NCI-H1436 treated with DMSO at 0.1 percent for 48 hours (cell line): ENCODE measurements at places on chromosomes 11 and 22.

- no peak for DNase-seq
Measured at GRCh38 chr11:10540546-10540914, 457 bp downstream of the RNF141 start.

- DNase-seq: no peak
Measured at GRCh38 chr11:122652495-122652894, 3.0 kb upstream of the UBASH3B start.

GRCh38 chr11:47234669-47235100, 13.9 kb downstream of the ACP2 start:
- no peak for DNase-seq

DNA sequence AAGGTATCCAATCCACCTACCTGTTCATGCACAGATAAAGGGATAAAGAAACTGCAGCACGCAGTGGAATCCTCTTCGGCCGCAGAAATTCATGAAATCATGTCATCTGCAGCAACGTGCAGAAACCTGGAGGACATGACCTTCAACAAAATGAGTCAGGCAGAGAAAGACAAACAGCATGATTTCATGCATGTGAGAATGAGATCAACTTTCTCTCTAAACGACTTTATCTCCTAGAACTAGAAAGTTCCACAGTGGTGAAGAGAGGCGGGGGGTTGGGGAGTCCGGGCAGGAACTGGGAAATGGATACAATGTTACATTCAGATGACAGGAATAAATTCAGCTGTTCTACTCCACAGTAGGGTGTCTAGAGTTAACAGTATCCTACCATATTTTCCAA, 9.9 kb downstream of the RGL4 start:
- DNase-seq: no peak

DNA sequence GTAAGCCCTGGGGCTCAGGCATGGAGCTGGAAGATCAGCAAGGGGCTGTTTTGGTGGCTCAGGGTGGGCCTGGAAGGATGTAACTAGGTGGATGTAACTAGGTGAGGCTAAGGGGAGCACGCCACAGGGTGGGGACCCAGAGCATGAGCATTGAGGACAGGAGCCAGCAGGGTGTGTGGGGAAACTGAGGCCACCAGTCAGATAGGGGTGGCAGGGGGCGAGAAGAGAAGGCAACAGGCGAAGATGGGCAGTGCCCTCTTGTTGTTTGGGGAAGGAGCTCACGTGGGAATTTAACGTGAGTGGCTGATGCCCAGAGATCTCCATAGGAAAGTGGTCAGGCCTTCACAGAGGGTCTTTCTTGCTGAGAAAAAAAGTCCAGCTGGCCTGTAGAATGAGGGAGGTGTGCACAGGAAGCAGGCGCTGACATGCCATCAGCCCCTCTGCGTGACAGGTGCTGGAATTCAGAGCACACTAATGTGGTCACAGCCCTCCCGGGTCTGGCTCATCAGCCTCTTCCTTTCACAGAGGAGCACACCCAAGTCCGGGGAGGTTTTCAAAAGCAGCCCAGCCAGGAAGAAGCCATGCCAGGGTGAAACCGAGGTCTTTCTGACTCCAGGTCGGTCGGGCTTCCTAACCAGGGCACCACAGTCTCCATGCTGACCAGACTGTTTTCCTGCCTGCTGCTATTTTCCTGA, 54.6 kb upstream of the PAX6 start:
- no peak for DNase-seq

DNA sequence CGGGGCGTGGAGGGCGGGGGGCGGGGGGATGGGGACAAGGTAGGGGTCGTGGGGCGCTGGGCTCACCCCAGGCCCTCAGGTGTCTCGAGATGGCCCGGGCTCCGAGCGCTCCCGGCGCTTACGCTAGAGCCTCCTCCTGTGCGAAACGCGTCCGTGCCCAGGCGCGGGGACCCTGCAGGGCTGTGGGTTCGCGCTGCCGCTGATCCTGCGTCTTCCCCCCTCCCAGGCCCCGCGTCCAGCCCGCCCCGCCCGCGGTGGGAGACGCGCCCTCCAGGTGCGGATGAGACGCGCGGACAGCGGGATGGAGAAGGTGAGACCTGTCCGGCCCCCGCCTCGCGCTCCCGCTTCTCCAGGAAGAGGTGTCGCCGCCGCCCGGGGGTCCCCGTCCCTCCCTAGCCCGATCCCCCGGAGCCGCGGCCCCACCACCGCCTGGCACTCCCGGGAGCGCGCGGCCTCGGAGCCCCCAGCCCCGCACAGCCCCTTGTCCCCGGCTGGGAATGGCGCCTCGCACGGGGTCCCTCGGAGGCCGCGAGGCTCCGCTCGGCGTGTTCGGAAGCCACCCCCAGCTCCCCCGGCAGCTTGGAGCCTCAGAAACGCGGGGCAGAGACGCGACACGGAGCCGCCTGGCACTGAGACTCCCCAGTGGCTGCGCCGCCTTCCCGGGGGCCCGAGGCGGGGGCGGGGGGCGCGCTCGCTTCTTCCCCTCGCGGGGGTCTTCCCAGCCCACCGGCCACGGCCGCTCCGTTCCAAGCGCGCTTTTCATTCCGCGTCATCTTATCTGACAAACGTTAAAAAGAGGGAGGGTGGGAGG, 27.6 kb upstream of the TOLLIP start:
- DNase-seq: no peak

DNA sequence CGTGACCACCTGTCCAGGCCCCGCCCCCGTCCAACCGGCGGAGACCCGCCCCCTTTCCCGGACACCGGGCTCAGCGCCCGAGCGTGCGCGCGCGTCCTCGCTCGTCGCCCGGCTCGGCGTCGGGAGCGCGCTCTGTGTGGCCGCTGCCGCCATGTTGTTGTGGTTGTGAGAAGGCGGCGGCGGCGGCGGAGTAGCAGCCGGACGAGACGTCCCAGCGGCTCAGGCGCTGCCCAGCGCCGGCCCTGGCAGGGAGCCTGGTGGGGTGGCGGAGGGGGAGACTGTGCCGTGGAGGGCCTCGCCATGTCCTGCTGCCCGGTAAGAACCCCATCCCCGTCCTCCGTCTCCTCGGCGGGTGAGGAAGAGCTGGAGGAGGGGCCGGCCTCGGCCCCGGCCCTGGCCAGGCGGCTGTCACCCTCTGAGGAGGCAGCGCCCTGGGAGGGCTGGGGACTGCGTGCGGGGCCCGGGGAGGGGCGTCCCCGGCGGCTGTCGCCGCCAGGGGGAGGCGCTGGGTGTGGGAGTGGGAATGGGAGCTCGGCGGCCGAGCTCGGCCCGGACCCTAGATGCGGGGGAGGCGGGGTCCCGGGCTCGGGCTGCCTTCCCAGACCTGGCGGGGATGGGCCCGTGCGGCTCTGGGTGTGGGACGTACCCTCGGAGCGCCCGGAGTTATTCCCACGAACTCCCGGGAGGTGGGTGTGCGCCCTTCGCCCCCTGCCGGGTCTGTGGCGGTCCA, at the start of gene MTMR3:
TSS of gene MTMR3 (plus strand) at position 130 of the 730 bp plus-strand sequence. CDS start 87,886 bp downstream, outside the sequence.
- no peak for DNase-seq

GRCh38 chr11:133339495-133340140, 192.7 kb downstream of the OPCML start:
- no peak for DNase-seq

DNA sequence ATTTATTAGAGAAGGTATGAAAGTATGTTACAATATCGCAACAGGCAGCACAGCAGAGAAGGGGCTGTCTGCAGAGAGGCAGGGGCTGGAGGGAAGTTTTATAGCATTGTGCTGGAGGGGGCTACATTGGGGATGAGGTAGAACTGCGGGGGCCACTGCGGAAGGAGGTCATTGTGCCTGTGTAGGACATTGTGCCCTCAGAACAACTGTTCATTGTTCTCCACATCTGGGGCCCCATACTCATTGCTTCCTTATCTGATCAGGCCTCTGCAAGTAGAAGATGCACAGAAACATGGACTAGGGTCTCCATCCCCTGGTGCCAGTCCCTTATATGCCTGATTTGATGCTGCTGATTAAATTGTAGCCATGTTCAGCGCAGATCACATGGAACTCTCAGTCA, 12.1 kb downstream of the NADSYN1 start:
- no peak for DNase-seq

- DNase-seq: no peak
Measured at GRCh38 chr11:57616595-57616994, 19.1 kb downstream of the SERPING1 start.

- DNase-seq: no peak
Measured at GRCh38 chr11:121933694-121934093, 182.3 kb downstream of the BLID start.

GRCh38 chr11:61090521-61090920, 11.8 kb upstream of the CD5 start:
- no peak for DNase-seq

- no peak for DNase-seq
Measured at GRCh38 chr11:85628771-85629341, 463 bp downstream of the TMEM126B start.

DNA sequence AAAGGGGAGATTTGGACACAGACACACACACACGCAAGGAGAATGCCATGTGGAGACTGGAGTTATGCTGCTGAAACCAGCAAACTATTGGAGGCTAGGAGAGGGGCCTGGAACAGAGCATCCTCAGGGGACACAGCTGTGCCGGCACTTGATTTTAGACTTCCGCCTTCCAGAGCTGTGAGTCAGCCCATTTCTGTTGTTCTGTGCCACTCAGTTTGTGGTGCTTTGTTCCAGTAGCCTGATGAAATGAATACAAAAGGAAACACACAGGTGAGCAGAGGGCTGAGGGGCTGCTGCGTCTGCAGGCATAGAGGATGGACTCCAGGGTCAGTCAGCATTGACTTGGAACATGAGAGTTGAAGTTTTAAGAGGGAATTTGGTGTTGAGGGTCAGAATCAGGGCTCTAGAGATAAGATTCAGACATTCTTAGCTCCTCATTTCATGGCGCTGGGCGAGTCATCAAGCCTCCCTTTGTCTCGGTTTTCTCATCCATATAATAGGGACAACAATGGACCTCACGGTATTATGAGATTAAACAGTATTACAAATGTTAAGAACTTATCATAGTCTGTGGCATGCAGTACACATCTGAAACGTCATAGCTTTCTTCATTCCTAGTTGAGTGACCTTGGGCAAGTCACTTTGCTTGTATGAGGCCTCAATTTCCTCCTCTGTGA, 191.0 kb downstream of the MIAT start:
- no peak for DNase-seq

GRCh38 chr11:133826866-133827265, 18.4 kb downstream of the SPATA19 start:
- DNase-seq: no peak

DNA sequence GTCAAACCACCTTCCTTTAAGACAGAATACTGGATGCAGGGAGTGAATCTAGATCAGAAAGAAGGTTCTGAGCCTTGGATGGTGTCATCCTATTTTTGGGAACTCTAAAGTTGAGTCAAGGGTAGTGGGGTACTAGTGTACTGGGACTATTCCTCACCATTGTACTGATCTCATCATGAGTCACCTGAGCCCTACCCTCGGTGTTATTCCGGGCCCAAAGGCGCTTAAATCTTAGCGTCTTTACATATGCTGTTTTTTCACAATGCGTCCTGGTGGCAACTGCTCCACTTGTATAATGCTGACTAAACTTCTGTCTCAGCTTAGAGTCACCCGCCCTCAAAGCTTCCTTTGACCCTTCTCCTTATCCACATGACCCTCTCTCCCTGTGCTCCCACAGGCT, 25.3 kb upstream of the PATE1 start:
- DNase-seq: no peak

GRCh38 chr11:9377036-9377435, 7.4 kb upstream of the IPO7 start:
- DNase-seq: no peak

DNA sequence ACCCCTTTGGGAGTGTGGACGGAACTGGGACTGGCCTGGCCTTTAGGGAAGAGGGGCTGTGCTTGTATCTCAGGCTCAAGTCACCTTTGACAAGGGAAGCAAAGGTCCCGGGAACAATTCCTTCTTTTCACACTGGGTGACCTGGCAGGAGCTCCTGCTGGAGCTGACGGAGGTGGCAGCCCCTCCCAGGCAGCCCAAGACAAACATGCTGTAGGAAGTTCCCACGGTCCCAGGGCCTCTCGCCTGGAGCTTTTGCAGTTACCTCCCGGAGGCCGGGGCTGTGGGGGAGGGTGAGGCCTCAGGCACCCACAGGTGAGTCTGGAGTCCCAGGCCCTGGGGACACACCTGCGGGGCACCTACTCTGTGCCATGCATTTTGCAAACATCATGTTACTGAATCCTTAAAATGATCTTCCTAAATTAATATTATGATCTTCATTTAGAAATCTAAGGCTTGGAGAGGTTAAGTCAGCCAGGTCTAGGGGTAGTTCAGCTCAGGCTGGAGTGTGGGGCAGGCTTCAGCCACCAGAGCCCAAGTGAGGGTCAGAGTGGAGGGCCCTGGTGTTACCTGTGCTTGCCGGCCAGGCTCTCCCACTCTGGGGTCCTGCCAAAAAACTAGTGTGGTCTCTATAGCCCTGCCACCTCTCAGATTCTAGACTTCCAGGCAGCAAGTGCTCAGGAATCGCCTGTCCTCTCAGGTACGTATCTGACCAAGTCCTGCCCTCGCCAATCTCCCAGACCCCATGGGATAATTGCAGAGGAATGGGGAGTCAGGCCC, 15.7 kb upstream of the MYEOV start:
- DNase-seq: no peak

- no peak for DNase-seq
Measured at GRCh38 chr11:86724137-86724536, 51.7 kb upstream of the ME3 start.

DNA sequence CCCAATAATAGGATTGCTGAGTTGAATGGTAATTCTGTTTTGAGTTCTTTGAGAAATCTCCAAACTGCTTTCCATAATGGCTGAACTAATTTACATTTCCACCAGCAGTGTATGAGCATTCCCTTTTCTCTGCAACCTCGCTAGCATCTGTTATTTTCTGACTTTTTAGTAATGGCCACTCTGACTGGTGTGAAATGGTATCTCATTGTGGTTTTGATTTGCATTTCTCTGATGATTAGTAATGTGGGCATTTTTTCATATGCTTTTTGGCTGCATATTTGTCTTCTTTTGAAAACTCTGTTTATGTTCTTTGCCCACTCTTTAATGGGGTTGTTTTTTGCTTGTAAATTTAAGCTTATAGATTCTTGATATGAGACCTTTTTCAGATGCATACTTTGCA, 97.4 kb downstream of the FDX1 start:
- no peak for DNase-seq

DNA sequence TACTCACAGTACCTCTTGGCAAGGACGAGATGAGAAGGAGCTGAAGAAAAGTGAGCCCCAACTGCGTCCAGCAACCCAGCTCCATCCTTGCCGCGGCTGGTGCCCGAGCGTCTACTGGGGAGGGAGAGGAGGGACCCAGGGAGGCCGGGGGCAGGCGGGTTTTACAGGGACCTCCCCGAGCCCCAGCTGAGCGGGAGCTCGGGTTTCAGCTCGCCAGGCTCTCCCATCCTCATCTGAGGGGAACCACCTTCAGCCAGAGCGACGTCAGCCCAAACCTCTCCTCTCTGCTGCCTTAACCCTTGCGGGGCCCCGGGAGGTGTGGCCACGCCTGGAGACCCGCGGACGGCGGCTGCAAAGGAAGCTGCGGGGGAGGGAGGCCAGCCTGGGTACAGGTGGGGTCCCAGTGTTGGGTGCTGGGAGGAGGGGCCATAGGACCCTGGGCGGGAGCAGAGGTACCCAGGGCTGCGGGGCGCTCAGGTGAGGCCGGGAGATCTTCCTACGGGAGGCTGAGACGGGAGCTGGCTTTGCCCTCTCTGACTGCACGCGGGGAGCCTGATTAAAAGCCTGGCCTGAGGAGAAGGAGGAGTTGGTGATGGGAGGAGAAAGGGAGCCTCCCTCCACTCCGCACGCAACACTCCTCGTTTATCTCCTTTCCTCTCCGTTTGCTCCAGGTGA, at the start of gene PAMR1:
TSS of gene PAMR1 (minus strand) at position 116 of the 675 bp plus-strand sequence. CDS start at position 85, 31 bp downstream.
- no peak for DNase-seq

GRCh38 chr11:120212259-120212878, 1.5 kb downstream of the OAF start:
- DNase-seq: no peak
